ENCODE measurements at places on chromosomes 5 and 9.

- no peaks in the 10 kb centered on the region for H3K4me1 ChIP-seq
- no peak for DNase-seq
- no peaks in the 10 kb centered on the region for H3K27me3 ChIP-seq
- H3K4me3 ChIP-seq = no peak overlapping the region
- H3K27ac ChIP-seq = no peak overlapping the region
- no peaks in the 10 kb centered on the region for H3K36me3 ChIP-seq
Measured at GRCh38 chr5:107218457-107219193, 452.1 kb downstream of the EFNA5 start.

DNA sequence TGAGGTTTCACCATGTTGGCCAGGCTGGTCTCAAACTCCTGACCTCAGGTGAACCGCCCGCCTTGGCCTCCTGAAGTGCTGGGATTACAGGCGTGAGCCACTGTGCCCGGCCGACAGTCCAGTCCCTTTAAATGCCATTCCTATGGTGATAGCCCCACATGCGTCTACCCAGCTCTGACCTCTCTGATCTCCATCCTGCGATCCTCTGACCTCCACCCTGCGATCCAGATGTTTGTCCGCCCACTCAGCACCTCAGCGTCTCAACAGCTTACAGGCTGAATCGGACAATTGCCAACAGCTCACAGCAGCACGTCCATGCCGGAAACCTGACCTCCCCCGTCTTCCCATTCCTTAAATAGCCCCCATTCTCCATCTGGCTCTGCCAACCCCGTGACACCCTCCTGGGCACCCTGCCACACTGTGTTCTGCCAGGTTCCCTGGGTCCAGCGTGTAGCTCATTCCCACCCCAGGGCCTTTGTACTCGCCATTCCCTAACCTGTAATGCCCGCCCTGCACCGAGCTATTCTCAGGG, 44.0 kb upstream of the RNU6ATAC start:
- no peaks in the 10 kb centered on the region for H3K36me3 ChIP-seq
- no peak overlapping the region for H3K27ac ChIP-seq
- H3K4me1 ChIP-seq = peaks cover 60% of the 10 kb centered on the region
- H3K4me3 ChIP-seq = no peak overlapping the region

GRCh38 chr9:7901621-7902020, 102.0 kb upstream of the DMAC1 start:
- H3K27ac ChIP-seq = no peak overlapping the region
- no peak overlapping the region for H3K4me3 ChIP-seq
- H3K4me1 ChIP-seq = no peaks in the 10 kb centered on the region

DNA sequence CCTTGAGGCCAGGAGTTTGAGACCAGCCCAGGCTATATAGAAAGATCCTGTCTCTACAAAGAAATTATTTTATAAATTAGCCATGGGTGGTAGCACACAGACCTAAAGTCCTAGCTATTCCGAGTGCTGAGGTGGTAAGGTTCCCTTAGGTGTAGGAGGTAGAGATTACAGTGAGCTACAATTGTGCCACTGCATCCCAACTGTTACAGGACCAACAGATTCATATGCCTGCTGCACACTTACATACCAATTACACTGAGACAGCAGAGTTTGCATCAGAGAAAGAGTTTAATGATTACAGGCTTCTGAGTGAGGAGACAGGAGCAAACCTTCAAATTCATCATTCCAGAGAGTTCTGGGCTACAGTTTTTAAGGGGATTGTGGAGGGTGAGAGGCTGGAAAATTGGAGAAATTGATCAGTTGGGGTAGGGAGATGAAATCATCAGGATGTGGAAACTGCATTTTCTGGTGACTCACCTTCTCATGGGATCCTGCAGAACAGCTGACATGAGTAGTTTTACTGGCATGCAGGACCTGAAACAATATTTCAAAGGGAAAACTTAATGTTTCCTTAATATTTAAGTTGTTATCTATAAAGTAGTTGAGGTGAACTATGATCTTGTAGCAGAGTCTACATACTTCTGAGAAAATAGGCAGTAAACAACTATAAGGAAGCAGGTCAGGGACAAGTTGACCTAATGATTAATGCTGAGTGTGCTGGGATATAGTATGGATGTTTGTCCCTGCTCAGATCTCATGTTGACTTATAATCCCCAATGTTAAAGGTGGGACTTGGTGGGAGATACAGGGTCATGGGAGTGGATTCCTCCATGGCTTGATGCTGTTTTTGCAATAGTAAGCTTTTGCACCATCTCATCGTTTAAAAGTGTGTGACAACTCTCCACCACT, 54.7 kb downstream of the ANXA2R start:
- H3K4me3 ChIP-seq = no peak overlapping the region
- H3K36me3 ChIP-seq = no peaks in the 10 kb centered on the region
- peaks cover 35% of the 10 kb centered on the region for H3K4me1 ChIP-seq
- no peaks in the 10 kb centered on the region for H3K27me3 ChIP-seq
- H3K27ac ChIP-seq = no peak overlapping the region
- peak; percentile 43 for DNase-seq

DNA sequence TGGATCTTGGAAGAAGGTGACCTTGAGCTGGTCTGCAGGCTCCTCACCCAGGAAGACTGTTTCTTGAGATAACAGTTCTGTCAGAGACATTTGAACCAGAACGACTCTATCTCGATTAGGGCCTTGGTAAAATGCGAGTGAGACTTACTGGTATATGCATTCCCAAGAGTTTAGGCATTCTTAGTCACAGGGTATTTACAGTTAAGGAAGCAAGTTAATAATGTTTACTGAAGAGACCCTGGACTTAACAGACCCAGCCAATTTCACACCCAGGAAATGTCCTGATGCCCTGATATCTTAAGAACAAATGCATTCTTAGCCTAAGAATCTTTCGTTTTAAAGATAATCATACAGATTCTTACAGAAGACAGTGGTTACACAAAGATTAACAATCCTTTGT, 1867.2 kb upstream of the C9orf72 start:
- no peaks in the 10 kb centered on the region for H3K4me1 ChIP-seq
- DNase-seq = no peak
- H3K4me3 ChIP-seq = no peak overlapping the region
- no peaks in the 10 kb centered on the region for H3K27me3 ChIP-seq

DNA sequence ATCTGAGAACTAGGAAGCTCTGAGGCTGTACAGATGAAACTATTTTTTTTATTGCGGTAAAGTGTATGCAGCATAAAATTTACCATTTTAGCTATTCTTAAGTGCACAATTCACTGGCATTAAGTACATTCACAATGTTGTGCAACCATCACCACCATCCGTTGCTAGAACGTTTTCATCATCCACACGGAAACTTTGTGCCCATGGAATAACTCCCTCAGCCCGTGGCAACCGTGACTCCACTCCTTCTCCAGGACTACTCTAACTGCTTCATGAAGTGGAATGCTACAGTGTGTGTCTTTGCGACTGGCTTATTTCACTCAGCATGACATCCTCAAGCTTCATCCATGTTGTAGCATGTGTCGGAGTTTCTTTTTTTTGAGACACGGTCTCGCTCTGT, 57.1 kb downstream of the COL23A1 start:
- DNase-seq = no peak
- no peak overlapping the region for H3K4me3 ChIP-seq
- peaks cover 2% of the 10 kb centered on the region for H3K27me3 ChIP-seq

DNA sequence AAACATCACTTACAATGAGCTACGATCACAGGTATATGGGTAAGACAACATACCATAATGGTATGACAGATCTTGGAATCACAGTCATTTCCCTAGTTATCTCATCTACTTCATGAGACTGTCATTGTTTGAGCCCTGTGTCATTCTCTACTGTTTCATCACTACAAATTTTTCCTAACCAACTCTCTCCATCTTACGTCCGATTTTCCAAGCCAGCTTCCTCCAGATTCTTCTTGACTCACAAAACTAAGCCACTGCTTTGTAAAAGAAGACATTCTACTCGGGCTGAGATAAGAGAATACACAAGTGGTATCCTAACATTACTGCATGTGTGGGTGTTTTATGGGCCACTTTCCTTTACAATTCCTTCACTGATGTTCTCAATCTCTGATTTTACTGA, 49.6 kb downstream of the SERINC5 start:
- peaks cover 14% of the 10 kb centered on the region for H3K36me3 ChIP-seq
- peak overlapping the region; percentile 30 for H3K27ac ChIP-seq
- H3K27me3 ChIP-seq = no peaks in the 10 kb centered on the region
- H3K4me1 ChIP-seq = peaks cover 78% of the 10 kb centered on the region
- no peak overlapping the region for H3K4me3 ChIP-seq

DNA sequence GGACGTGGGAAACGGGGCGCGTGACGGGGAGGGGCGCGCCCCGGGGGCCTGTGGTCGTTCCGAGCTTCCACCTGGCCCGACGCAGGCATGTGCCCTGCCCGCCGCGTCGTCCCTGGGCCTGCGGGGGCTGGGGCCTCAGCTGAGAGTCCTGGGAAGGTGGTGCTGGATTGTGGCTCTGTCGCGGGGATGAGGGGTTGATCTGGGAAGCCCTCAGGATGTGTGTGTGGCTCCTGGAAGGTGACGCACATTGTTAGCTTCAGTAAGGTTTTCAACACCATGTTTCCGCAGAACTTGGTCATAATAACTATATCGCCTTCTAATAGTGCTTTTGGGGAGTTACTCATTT, 589.1 kb downstream of the MTRR start:
- no peaks in the 10 kb centered on the region for H3K36me3 ChIP-seq
- H3K4me3 ChIP-seq = peak overlapping the region; percentile 76
- peaks cover 7% of the 10 kb centered on the region for H3K4me1 ChIP-seq
- DNase-seq = no peak

- no peak overlapping the region for H3K27ac ChIP-seq
- peaks cover 14% of the 10 kb centered on the region for H3K27me3 ChIP-seq
- DNase-seq = no peak
- no peaks in the 10 kb centered on the region for H3K4me1 ChIP-seq
- H3K4me3 ChIP-seq = no peak overlapping the region
Measured at GRCh38 chr5:151648988-151649387, 37.7 kb downstream of the SPARC start.

DNA sequence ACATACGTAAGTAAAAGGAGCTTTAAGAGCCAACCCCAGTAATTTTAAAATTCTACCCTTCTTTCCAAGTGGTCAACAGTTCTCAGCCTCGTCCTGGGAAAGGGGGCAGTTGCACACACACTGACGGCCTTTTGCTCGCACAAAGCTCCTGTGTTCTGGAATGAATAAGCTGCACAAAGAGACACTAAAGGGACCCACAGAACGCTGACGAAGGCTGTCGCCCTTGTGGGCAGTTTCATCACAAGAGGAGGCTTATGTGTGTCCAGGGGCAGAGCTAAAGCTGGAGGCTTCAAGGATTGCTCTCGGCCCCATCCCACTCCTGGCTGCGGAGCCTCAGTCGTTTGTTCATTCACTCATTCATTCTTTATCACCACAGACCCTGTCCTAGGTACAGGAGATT, 67.0 kb upstream of the NEK6 start:
- H3K4me1 ChIP-seq = peaks cover 9% of the 10 kb centered on the region
- H3K27me3 ChIP-seq = peaks cover 36% of the 10 kb centered on the region
- peak; percentile 57 for DNase-seq
- H3K27ac ChIP-seq = no peak overlapping the region
- no peaks in the 10 kb centered on the region for H3K36me3 ChIP-seq

DNA sequence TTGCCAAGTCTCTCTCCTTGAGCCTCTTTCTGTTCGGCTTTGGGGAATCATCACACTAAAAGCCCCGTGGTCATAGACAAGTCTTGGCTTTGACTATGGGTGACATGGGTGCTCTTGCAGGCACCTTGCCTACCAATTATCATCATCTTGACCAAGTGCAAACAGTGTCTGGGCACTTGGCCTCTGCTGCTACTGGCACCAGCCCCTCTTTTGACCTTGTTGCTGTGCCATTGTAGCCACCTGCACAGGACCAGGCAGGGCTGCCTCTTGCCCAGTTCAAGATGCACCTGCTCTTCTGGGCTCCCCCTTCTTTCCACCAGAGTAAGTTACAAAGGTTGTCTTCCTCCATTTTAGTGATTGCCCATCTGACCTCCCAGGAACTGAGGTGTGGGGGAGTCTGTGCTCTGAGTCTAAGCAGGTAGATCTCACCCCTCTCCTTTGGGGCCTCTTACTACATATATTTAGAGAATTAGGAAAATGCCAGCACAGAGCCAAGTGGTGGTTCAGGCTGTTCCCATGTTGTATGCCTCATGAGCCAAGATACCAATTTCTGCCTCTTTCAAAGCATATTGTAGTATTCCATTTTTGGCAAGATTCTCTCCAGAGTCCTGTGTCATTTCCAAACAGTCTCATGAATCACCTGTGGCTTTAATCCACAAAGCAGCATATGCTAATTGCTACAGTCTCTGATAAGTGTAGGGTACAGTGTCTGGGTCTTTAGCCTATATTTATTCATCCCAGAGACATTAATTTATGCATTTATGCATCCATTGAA, 142.9 kb upstream of the DAP start:
- no peak for DNase-seq
- peaks cover 14% of the 10 kb centered on the region for H3K4me1 ChIP-seq

GRCh38 chr9:92770360-92770995, 5.8 kb upstream of the BICD2 start:
- peaks cover 39% of the 10 kb centered on the region for H3K4me1 ChIP-seq
- no peaks in the 10 kb centered on the region for H3K27me3 ChIP-seq
- peak overlapping the region; percentile 49 for H3K4me3 ChIP-seq
- peak; percentile 43 for DNase-seq
- no peak overlapping the region for H3K27ac ChIP-seq
- no peaks in the 10 kb centered on the region for H3K36me3 ChIP-seq

GRCh38 chr5:1824109-1824821, 23.1 kb downstream of the NDUFS6 start:
- DNase-seq = no peak
- H3K27ac ChIP-seq = no peak overlapping the region
- H3K4me1 ChIP-seq = peaks cover 10% of the 10 kb centered on the region
- no peak overlapping the region for H3K4me3 ChIP-seq

GRCh38 chr5:177546258-177546741, 8.1 kb downstream of the FAM193B start:
- no peaks in the 10 kb centered on the region for H3K27me3 ChIP-seq
- H3K4me3 ChIP-seq = no peak overlapping the region
- peak; percentile 93 for DNase-seq
- H3K27ac ChIP-seq = peak overlapping the region; percentile 64
- peaks cover 39% of the 10 kb centered on the region for H3K4me1 ChIP-seq

GRCh38 chr5:159106569-159107282, 7.0 kb upstream of the EBF1 start:
- H3K27me3 ChIP-seq = peaks cover 30% of the 10 kb centered on the region
- H3K4me3 ChIP-seq = no peak overlapping the region
- H3K36me3 ChIP-seq = no peaks in the 10 kb centered on the region
- no peaks in the 10 kb centered on the region for H3K4me1 ChIP-seq
- DNase-seq = peak; percentile 24
- no peak overlapping the region for H3K27ac ChIP-seq

- peaks cover 9% of the 10 kb centered on the region for H3K4me1 ChIP-seq
- H3K27me3 ChIP-seq = peaks cover 46% of the 10 kb centered on the region
- H3K4me3 ChIP-seq = peak overlapping the region; percentile 69
- no peak overlapping the region for H3K27ac ChIP-seq
- no peaks in the 10 kb centered on the region for H3K36me3 ChIP-seq
Measured at GRCh38 chr5:16617274-16617968, 624 bp upstream of the RETREG1 start.
